ENCODE measurements at places on chromosomes 5 and 9.

- no peak for DNase-seq
Measured at GRCh38 chr5:136886608-136887007, 521.3 kb upstream of the TRPC7 start.

DNA sequence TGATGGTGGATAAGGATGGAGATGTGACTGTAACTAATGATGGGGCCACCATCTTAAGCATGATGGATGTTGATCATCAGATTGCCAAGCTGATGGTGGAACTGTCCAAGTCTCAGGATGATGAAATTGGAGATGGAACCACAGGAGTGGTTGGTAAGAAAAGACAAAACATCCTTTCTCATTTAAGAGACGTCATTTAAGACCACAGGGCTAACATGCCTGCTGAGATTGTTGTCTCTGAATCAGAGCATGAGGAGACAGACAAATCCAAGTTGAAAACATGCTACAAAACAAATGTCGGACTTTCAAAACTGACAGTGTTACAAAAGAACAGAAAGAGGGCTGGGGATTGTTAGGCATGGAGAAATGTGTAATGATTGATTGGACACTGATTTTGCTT, 4.6 kb downstream of the CCT5 start:
- DNase-seq: no peak

GRCh38 chr9:124290743-124291554, 33.2 kb downstream of the NEK6 start:
- DNase-seq: no peak

- no peak for DNase-seq
Measured at GRCh38 chr9:35666549-35666948, 1.6 kb upstream of the ARHGEF39 start.

GRCh38 chr5:159928122-159928909, 12.0 kb downstream of the ADRA1B start:
- DNase-seq: no peak

DNA sequence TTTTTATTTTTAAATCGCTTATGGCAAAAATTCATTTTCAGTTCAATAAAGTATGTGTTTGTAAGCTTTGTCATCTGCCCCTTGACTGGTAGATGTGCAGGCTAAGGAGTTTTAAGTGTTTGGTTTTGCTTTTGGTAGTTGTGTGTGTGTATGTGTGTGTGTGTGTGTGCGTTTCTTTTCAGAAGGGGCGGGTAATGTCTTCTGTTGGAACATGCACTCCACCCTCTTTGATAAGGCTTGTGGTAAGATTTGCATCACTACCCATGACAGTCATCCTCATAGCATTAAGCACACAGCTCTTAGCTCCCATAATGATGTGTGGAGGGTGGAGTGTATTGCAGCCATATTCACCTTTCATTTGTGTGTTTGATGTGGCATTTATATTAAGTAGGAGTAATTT, 92.1 kb upstream of the FSD1L start:
- no peak for DNase-seq

DNA sequence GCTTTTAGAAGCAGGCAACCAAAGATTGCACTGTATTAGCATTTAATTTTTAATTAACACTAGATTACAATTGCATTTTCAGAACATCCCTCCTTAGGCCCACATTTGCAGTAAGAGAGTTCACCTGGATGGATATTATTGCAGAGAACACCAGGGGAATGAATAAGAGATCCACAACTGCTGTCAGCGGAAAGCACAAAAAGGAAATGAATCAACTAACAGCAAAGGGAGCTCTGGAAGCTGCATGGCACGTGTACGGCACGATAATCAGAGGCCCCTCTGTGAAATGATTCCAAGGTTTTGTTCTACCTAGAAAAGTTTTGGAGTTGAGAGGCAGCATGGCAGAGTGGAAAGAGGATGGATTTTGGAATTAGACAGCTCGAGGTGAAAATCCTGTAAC, 361.2 kb upstream of the C9orf72 start:
- no peak for DNase-seq

- DNase-seq: no peak
Measured at GRCh38 chr5:177459819-177460628, 13.4 kb downstream of the DBN1 start.

GRCh38 chr9:107750741-107751566, 261.4 kb upstream of the KLF4 start:
- no peak for DNase-seq

- no peak for DNase-seq
Measured at GRCh38 chr9:6229619-6230018, 14.0 kb downstream of the IL33 start.

DNA sequence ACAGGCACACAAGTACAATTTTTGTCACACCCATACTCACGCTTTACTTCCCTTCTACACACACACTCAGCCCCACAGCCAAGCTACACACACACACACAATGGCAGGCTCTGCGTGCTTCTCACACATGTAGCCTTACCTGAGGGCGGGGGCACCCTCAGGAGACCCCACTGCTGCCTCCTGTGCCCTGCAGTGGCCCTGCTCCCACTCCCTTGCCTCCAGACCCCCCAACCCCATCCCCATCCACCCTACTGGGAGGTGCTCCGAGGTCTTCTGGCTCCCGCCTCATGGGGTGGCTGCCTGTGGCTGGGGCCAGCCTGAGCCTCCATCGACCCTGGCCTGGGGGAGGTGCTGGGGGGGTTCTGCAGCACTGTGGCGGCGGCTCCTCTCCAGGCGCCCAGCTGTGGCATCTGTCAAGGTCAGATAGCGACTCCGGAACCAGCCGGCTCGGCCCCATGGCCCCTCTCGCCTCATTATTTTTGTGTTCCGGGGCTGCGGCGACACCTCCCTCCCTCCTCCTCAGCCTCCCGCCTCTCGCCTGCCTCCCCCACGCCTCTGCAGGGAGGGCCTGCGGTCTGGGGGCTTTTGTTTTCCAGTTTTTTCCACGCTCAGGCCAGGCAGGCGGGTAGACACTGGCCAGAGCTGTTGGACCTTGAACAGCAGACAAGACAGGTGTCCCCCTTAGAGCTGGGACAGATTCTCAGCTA, 21.7 kb downstream of the CXXC5 start:
- no peak for DNase-seq

DNA sequence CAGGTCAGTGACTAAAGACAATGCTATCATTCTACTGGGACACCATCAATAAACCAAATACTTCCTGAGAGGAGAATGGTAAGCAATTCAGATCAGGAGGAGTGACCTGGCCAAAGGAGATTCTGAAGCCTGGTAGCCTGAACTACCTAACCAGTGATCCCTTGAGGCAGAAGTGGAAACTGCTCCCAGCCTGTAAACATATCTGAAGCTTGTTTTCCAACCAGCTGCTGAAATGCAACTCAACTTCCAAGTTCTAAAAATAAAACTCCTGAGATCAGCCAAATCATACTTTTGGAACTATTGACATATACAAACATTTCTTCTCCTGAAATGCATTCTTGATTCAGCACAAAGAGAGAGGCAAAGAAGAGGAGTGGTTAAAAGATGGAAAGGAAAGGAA, 204.1 kb downstream of the EBF1 start:
- DNase-seq: no peak

DNA sequence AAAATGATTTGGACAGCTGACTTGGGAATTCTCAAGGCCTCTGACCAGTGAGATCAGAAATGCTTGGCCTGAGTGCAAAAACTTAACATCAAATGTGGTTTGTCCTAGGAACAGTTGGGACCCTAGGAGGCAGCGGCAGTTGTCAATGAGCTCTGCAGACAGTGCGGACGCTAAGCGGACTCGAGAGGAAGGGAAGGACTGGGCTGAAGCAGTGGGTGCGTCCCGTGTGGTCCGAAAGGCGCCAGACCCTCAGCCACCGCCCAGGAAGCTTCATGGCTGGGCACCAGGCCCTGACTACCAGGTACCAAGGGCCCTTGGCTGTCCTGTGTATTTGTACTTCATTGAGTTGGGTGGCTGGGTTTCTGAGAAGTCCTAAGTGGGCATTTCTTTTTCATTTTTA, 43.7 kb upstream of the POMT1 start:
- DNase-seq: no peak

- no peak for DNase-seq
Measured at GRCh38 chr5:97135868-97136267, 6.5 kb downstream of the LIX1 start.

DNA sequence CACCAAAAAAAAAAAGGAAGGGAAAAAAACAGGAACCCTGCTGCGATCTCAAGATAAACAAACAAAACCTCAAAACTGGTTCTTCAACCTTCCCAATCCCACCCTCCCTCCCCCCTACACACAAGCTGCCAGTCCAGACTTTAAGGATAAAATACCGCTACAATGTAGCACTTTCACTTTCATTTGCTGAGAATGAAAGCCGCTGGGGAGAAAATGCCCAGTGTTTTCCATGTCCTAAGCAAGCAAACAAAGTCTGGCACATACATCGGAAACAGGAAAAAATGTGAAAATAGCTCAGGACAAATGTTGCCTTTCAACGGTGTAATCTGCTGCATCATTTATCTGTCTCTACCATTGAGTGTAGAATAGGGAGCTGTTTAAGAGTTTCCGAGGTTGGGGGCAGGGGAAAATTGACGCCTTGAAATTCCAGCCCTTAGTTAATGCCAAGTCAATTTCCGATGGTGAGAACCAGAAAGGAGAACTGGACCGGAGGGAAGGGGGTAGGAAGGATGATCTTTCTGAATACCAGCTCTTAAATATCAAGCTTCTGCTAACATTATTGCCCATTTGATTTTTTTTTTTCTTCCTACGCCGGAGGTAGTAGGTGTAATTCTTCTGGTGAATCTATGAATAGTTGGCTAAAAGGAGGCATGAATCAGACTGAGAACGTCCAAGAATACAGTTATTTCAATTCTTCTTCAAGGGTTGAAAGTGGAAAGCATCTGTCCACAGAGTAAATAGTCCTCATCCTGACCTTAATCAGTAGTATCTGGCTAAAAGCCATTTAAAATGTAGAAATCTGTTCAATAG, 1.2 kb upstream of the ADAMTS6 start:
- no peak for DNase-seq

DNA sequence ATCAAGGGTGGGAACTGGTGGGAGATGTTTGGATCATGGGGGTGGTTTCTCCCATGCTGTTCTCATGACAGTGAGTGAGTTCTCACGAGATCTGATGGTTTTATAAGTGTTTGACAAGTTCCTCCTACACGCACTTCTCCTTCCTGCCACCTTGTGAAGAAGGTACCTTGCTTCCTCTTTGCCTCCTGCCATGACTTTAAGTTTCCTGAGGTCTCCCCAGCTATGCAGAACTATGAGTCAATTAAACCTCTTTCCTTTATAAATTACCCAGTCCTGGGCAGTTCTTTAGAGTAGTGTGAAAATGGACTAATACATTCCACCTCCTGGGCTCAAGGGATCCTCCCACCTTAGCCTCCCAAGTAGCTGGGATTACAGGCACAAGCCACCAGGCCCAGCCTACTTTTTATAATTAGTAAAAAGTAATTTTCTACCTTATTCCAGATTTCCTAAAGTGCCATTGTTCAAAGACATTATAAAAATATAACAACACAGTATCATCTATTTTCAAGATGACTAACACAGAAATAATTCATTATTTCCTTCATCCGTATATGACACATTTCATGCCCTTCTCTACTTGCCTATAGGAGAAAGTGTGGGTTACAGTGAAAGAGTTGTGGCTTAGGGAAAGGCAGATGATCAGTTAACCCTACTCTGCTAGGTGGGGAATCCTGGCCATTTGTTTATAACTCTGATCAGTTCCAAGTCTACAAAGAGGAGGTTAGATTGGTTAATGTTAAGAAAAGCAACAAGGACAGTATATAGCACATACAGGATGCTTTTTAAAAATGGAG, 99.9 kb downstream of the TTC39B start:
- no peak for DNase-seq

- no peak for DNase-seq
Measured at GRCh38 chr9:86634501-86634900, 280.3 kb upstream of the TUT7 start.

DNA sequence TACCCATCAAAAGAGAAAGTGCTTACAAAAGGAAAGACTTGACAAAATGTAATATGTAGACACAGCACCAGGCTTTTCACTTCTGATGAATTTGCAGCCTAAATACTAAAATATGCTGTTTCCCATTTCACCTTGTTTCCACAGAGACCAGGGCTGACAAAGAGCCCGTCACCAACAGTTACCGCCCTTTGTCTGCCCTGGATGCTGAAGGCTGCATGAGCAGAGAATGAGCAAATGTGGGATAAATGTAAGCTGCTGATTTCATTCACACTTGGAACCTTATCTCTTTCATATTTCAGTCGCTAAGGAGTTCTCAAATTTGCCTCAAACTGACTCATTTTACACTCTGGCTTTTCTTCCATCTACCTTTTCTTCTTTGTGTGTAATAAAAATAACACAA, 213.9 kb downstream of the TMEM167A start:
- no peak for DNase-seq

GRCh38 chr5:83368319-83368718, 103.2 kb upstream of the VCAN start:
- DNase-seq: no peak

DNA sequence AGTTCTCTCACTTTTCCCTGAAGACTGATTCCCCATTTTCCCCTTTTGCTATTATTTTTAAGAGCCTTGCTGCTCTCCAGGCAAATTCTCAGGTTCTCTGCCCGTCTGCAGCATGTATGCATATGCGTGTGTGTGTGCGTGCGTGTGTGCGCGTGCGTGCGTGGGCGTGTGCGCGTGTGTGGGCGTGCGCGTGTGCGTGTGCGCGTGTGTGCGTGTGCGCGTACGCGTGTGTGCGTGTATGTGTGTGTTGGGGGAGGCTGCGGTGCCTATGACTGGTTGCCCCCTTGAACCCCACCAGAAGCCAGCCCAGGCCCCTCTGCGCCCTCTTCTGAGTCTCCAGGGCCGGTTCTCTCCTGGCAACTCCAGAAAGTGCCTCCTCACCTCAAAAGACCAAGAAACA, 987 bp upstream of the FOXI1 start:
- no peak for DNase-seq

DNA sequence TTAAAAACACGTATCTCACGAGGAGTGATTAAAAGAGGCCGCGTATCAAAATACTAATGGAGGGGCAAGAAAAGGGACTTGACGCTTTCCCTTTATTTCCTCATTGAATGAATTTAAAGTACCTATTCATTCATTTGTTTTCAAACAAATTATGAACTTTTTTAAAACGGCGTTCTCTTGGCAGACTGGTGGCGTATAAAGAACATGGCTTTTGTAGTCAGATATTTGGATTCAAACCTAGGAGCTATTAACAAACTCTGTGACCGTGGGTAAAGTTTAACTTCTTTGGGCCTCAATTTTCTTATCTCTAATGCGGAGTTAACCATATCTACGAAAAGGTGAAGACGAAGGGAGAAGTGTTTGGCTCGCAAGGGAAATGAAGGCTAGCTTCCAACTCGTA, 876 bp downstream of the CAAP1 start:
- DNase-seq: no peak

- no peak for DNase-seq
Measured at GRCh38 chr9:124835026-124835557, 18.2 kb upstream of the WDR38 start.

All from T-helper 22 cell (primary cell).